Stimulated activated CD4-positive, alpha-beta T cell treated with anti-CD3 and anti-CD28 coated beads, Interleukin-12 subunit alpha, Interleukin-12 subunit beta, amount 100 ng/mL, for 24 hours (primary cell): ENCODE measurements at places on chromosomes 2 and 18.

GRCh38 chr2:118056165-118056534, 32.1 kb upstream of the INSIG2 start:
- no peak for DNase-seq

DNA sequence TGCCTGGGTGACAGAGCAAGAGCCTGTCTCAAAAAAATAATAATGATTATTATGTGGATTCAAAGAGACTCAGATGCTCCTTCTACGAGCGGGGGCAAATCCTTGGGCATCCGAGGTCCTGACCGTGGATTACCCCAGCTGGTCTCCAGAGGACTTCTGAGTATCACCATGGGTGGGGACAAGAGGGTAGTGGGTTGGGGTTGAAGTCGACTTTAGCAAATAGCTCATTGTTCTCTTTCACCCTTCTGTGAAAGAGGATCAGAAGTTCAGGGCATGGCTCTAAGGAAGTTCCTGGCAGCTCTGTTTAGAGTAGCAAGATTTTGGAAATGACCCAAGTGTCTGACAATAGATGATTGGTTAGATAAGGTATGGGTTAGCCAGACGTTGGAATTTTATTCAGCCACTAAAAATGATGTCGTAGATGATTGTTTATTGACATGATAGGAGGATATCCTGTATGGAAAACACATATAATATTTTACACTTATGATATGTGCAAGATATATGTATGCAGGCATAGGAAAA, 59.0 kb upstream of the SPRED2 start:
- no peak for DNase-seq

- DNase-seq = no peak
Measured at GRCh38 chr18:65082907-65083306, 667.9 kb upstream of the CDH7 start.

DNA sequence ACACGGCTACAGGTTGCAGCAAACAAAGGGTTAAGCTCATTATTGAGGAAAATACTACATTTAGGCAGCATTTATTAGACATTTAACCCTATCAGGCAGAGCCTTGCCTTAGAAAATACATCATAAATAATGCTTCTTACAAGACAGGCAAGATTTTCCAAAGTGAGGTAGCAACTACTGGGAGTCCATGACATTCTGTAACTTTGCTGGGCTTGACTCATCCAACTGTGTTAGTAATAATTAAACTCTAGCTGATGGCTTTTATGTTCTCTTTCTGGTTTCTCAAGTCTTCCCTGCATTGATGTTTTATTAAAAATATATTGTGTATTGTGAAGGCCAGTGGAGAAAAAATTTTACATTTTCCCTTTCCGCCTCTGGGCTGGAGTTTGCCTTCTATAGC, 291.3 kb downstream of the AFF3 start:
- no peak for DNase-seq
